ENCODE measurements at places on chromosomes 4 and X. TPM values are rescaled to one million over a fixed set of nuclear protein-coding genes. Genes with fewer than 3 reads are reported as not detected.

HPSE gene
- total RNA-seq: 3.7 TPM

ESX1 gene
- total RNA-seq: not detected

CLCN4 gene
- total RNA-seq: 13.2 TPM

NOCT gene
- total RNA-seq: 2.8 TPM

GPRASP2 gene
- 6.3 TPM for total RNA-seq

IL13RA2 gene
- total RNA-seq: 0.34 TPM

FGB gene
- not detected for total RNA-seq

PLS3 gene
- total RNA-seq: 249 TPM

BGN gene
- total RNA-seq: 164 TPM

SCML2 gene
- total RNA-seq: 0.94 TPM

CCDC160 gene
- total RNA-seq: not detected

RNF175 gene
- total RNA-seq: not detected

SPIN2A gene
- total RNA-seq: 1.4 TPM

CA5B gene
- total RNA-seq: 1.2 TPM

SLC2A9 gene
- 2.6 TPM for total RNA-seq

AKAP4 gene
- total RNA-seq: not detected

NUDT9 gene
- 30.7 TPM for total RNA-seq

ADH1B gene
- total RNA-seq: 317 TPM
